ENCODE measurements at places on chromosomes 5 and 9.

GRCh38 chr9:126386776-126387175, 60.1 kb downstream of the MVB12B start:
- no peak for DNase-seq

- no peak for DNase-seq
Observed at GRCh38 chr5:159242656-159243055, 20.4 kb upstream of the UBLCP1 start.

DNA sequence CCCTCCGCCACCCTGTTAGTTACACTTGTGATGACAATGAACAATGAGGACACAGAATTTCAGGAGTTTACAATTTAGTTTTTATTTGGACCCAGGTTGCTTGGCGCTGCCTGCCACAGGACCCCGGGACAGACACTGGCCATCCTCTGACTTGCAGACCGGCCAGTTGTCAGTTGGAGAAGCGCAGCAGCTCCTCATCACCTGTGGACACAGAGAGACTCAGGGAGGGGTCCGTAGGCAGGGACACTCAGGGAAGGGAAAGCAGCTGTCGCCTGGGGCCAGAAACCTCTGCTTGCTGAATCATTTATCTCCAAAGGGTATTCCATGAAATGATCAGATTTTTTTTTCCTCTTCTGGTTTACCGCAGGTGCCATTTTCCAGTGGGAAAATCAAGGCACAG, 18.0 kb downstream of the AMBP start:
- DNase-seq, result no peak

- DNase-seq, result no peak
Observed at GRCh38 chr5:161481922-161482321, 64.6 kb downstream of the GABRB2 start.

DNA sequence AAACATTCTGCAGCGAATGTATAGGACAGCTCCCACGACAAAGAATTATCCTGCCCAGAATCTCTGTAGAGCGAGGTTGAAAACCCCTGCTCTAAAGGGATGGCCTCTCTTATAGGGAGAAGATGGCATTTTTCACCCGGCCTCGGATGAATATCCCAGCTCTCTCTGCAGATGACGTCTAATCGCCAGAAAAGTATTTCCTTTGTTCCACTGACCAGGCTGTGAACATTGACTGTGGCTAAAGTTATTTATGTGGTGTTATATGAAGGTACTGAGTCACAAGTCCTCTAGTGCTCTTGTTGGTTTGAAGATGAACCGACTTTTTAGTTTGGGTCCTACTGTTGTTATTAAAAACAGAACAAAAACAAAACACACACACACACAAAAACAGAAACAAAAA, 17.4 kb upstream of the RARS1 start:
- DNase-seq, result no peak

GRCh38 chr5:149135536-149136201, 5.6 kb upstream of the ABLIM3 start:
- no peak for DNase-seq

DNA sequence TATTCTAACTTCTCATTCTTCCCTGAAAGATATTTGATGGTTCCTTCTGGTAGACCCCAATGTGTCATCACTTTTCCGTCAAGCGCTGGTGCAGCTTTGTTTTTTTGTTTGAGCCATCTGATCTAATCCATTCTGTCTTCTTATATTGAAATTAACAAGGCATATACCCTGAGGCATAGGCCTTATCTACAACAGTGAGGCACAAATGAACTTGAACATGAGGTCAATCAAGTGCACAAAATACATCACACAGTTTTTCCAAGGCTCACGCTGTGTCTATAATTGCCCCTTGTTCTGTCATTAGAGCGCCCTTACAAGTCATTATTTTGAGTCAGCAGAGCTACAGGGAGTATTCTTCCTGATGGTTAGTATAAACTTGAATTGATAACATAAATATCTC, 406.6 kb downstream of the MAT2B start:
- DNase-seq, result no peak

DNA sequence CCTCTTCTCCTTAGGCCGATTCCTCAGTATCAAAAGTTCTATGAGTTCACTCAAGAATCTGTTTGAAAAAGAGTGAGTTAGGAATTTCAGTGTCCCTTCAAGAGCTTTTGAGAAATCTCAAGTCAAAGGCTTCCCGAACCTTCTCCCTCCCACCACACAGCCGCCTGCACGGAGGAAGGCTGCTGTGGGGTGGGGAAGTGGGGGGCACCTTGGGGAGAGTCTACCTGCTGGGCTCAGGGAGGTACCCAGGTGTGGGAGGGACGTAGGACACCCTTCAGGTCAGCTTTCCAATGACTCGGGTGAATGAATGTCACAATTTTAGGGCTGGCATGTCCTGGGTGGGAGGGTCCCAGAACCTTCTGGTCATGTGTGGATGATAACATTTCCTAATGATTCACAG, 17.5 kb downstream of the CXCL14 start:
- no peak for DNase-seq

DNA sequence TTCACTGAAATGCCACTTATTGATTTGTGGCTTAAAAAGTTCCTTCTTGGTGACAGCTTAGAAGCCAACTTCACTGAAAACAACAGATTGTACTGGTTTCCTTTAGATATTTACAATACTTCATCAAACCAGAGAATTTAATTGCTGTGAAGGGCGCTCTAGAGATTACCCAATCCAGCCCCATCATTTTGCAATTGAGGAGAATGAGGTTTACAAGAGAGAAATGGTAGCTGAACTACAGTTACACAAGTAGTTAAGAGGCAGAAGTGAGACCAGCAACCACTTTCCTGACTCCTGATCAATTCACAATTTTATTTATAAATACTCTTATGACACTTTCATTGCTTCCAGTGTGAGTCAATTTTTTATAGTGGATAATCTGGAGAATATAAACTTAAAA, 103.5 kb upstream of the APC start:
- DNase-seq, result no peak

GRCh38 chr5:67013719-67014118, 182.9 kb downstream of the CD180 start:
- DNase-seq, result no peak

GRCh38 chr9:94168203-94169000, 84.1 kb downstream of the PTPDC1 start:
- no peak for DNase-seq

DNA sequence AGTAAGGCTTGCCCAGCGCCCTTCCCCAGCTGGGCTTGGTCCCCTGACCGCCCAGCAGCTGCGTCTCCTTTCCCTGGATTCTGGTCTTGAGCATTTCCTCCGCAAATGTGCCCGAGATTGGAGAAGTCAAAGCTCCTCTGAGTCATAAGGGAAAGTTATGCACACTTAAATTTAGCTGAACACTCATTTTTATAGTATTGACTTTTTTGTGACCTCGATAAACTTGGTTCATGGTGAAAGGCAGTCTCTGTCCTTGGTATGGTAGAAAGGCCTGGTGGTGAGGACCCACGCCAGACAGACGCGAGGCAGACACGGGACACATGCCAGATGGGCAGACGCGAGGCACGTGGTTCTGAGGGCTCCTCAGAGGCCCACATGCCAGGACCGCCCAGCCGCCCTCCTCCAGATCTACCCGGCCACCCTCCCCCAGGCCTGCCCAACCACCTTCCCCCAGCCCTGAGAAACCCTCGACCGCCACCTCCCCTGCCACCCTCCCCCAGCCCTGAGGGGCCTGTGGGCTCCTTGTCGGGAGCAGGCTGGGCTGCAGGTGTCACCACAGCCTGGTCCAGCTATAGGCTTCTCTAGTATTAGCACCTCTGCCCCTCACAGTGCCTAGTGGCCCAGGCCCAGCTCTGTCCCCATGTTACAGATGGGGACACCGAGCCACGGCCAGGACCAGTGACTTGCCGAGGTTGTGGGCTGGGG, 60.9 kb upstream of the CACNA1B start:
- no peak for DNase-seq

DNA sequence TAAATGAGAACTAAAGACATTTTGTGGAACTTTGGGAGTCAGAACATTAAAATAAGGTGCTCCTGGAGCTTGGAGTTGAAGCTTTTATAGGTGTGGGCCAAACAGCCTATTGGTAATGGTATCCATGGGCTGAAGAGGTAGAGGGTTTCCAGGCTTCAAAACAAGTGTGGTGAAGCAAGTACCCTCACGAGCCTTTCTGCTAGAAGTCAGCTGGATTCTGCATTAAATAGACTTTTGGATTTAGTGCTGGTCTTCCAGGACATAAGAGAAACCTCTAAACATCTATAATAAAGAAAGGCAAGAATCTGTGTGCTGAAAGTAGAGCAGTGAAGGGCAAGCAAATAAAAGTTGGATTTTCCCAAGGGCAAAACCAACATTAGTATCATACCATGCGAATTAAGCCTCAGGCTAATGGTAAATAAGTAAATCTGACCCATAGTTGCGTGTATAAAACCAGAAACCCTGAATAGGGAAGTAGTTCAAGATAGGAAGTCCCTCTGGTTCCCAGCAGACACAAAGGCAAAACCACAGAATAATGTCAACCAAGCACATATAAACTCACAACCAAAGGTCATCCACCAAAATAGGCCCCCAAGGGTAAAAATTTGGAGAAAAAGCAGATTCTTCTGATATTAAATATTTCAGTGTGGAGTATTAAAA, 306.3 kb downstream of the TLE4 start:
- DNase-seq, result peak; percentile 84

- DNase-seq, result no peak
Observed at GRCh38 chr9:81035171-81035570, 654.2 kb downstream of the TLE1 start.

DNA sequence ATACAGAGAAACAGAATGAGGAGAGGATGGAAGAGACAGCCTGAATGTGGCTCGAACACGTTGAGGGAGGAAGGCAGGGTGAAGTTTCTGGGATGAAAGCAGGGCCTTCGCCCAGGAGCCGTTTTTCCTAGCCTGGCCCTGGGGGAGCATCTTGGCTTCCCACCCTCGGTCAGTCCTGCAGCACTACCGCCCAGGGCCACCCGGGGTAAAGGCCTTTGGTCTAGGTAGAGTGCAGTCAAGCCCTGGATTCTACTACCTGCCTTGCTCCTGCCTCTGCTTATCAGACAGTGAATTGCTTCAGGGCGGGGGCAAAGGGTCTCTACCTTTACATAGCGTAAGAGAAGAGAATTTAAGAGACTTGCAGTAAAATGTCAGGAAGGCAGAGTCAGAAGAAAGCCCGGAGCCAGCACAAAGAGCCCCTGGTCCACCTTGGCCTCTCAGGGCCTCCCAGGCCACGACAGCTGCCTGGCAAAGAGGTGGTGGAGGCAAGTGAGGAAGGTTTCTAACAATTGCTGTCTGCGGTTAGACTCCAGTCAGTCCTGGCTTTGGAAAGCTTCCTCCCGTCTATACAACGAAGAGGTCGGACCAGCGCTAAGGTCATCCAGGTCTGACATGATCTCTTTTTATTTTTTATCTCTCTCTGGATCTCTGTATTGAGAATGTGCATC, 17.9 kb downstream of the COL15A1 start:
- no peak for DNase-seq

DNA sequence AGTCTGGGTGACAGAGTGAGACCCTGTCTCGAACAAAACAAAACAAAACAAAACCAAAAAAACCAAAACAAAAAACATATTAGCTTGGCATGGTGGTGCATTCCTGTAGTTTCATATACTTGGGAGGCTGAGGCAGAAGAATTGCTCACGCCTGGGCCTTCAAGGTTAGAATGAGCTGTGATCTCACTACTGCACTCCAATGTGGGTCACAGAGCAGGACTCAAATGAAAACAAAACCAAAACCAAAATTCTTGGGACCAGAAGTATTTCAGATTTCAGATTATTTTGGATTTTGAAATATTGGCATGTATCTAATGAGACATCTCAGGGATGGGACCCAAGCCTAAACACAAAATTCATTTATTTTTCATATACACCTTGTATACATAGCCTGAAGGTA, 80.2 kb downstream of the TMC1 start:
- no peak for DNase-seq

- DNase-seq, result no peak
Observed at GRCh38 chr5:87650284-87650683, 237.6 kb upstream of the CCNH start.

DNA sequence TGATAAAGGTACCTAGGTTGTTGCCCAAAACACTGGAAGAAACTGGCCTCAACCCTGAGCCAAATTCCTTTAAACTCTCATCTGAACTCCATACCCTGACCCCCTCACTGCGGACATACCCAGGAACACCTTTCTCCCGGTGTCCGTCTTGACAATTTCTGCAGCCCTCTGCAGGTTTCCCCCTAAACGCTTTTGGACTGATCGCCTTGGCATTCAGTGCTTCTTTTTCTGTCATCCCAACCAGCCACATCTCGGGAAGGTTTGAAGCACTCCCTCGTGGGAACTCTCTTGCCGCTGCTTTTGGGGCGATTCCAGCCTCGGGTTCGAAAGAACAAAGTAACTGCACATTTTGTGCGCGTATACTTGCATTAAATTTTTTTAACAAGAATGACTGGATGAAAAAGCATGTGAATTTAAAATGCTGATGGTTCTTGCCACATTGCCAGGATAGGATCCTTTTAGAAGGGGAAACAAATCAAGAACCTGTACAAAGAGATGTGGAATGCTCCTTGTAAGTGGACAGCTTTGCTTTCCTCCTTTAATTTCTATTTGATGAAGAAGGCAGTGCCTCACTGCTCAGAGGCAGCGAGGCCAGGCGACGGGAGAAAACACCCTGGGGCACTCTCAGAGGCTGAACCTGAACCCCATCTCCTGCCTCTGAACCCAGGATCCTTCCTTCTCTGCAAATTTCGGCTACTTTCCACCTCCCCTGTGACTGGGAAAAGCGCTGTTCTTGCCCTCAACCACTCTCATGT, 615 bp downstream of the PSMD5 start:
- DNase-seq, result peak; percentile 27

DNA sequence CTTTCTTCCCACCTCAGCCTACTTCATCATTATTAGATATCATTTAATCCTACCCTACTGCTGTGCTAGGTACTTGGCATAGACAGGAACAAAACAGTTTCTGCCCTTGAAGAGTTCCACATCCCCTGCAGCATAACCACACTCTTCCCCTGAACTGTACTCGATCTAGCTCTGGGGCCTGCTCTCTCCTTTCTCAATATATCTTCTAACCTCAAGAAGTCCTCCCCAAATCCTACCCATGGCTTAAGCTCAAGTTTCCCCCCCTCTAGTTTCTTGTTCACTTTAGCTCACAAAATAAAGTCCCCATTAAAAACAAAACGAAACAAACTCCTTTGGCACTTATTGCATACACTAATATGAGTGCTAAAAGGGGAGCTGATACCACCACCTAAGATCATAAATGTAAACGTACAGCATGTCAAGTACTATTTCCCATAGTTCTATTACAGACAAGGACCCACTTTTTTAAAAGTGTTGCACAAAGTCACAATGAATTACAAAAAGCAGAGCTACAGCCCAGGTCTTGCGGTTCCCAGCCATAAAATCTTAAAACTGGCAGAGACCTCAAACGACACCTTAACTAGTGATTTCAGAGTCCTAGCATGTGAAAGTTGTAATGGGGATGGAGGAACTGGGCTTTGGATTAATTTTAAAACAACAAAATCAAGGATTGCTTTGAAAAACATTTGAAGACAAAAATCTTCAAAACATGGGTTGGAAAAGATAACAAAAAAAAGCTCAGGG, 80.7 kb downstream of the PTPDC1 start:
- DNase-seq, result peak; percentile 75

DNA sequence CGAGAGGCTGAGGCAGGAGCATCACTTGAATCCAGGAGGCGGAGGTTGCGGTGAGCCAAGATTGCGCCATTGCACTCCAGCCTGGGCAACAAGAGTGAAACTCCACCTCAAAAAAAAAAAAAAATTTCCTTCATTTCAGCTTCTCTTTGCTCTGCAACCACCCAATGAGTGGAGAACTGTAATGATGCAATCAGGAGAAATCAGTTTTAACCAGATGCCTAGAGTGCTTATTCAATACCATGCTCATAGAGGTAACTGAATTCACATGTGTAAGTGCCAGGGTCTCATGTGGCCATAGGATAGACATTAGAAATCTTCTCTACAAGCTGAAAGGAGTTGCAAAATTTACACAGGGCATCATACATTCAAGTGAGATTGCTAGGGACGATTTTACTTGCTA, 70.6 kb downstream of the HMHB1 start:
- DNase-seq, result no peak
